Stimulated activated CD8-positive, alpha-beta memory T cell treated with anti-CD3 and anti-CD28 coated beads, Interleukin-15, amount 100 ng/mL, for 1 hour (primary cell): ENCODE measurements at places on chromosomes 5 and 9.

GRCh38 chr5:80229902-80230255 lies 26.0 kb downstream of the SERINC5 start:
- DNase-seq = no peak

GRCh38 chr9:106753155-106753671 lies 109.8 kb upstream of the ZNF462 start:
- DNase-seq = no peak

DNA sequence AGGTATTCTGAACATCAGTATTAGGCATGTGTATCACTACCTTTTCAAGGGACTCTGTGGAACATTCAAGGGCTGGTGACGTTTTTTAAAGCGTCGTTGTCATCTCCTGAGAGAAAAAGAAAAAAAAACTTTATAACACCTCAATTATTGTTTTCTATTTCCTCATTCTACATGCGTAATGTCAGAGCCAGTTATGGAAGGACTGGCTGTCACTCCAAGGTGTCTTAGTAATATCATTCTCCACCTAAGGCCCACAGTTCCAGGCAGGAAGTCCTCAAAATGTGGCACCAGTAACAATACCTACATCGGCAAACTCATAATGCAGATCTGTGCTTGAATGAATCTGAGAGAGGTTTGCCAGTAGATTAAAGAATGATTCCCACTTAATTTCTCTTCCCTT lies 210.2 kb downstream of the SAXO1 start:
- DNase-seq = no peak

DNA sequence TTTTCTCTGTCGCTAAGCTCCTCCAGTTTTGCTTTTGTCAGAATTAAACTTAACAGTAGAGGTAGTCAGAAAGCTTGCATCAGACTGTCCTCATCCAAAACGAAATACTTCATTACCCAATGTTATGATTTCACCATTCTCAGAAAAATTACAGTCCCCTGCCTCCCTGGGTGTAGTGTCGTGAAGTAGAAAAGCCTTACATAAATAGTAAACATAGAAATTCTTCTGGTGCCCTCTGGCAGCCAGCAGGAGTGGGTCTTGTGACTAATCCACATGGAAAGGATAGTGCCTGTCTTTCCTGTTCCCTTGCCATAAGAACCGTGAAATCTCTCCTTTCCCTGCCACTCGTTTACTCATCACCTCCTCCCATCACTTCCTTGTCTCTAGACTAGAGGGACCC lies 230.6 kb downstream of the GNA14 start:
- no peak for DNase-seq

DNA sequence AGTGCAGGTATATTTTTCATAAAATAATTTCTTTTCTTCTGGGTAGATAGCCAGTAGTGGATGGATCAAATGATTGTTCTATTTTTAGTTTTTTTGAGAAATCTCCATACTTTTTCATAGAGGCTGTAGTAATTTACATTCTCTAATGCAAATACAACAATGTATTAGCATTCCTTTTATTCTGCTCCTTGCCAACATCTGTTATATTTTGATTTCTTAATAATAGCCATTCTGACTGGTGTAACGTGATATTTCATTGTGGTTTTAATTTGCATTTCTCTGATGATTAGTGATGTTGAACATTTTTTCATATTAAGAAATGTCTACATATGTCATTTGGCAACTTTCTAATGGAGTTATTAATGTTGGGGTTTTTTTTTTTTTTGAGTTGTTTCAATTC lies 27.2 kb upstream of the SLC36A2 start:
- DNase-seq = no peak

DNA sequence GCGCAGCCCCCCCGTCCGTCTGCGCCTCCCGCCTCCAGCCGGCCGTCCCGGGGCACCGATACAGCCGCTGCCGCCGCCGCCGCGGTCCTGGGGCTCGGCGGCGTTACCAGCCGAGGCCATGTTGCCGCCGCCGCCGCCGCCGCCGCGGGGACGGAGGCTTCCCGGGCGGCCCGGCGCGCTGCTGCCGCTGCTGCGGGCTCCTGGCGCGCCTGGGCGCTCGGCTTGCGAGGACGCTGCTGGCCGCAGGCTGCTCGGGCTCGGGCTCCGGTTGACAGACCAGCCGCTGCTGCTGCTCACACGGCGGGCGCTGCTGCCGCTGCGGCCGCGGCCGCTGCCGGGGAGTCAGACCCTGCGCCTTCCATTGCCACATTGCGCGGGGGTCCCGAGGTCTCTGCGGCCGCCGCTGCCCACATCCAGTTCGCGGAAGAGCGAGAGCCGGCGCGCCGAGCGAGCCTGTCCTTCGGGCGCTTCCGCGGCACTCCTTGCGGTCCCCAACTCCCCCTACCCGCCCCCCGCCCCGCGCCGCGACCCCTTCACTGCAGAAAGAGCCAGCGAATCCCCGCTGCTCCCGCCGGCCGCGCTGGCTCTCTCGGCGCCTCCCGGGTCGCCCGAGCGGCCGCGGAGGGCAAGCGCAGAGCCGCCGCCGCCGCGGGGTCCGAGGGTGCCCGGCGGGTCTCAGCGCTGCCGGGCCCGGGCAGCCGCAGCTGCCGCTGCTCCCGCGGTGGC lies 8.4 kb downstream of the PTCH1 start:
- no peak for DNase-seq

DNA sequence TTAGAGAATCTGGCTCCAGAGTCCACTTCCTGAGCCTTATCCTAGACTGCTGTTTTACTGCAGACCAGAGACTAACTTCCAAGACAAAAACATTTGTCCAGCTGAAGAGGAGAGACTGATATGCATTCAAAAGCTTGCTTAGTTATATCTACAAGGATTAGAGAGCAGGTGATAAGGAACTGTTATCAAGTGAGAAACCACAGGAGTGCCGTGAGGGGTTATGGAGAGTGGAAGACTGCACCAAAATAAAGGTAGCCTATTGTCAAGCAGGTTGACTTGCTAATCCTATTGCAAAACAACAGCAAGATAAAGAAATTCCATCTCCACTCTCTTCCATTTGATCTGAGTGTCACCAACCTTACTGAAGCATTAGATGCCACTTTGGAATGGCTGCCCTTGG lies 139.1 kb downstream of the SCAMP1 start:
- DNase-seq = no peak

DNA sequence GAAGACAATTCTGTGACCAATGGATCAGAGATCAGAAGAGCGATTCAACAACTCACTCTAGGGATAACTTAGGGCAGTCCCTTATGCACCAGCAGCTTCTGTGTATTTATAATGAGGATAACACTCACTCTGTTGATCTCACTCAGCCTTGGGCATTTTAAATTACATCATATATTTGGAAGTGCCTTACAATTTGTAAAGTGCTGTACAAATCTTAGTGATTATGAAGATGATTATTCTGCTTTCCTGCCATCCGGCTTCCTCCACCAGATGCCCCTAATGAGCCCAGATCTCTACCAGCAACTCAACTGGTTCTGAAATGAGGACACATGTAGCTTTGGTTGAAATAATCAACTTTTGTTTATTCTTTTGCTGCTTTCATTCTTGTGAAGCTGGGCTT lies 105.3 kb downstream of the PCSK1 start:
- DNase-seq = no peak

DNA sequence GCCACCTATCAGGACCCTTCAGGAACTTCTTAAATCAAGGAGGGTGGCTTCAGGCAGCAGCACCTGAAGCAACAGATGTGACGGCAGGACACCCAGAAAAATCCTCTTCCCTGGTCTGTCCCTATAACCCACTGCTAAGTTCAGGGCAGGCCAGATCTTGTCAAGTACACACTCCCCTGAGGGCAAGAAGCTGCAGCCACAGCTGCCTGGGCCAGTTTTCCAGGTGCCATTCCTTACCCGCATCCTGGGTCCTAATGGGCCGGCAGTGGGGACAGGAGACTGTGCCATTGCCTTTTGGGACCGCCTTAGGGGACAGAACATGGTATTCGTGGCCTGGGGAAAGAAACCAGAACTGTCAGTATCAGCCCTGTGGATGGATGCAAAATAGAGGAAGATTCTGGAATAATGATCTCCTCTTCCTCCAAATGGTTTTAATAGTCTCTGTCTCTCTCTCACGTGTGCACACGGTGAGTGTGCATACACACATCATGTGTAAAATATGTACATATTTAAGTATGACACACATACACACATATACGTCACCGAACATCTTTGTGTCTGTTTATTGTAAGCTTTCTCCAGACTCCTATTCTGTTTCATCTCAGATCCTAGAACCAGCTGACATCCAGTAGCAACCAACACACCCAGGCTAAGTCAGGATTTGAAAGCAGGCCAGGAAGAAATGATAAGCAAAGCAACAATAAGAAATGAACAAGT lies 14.0 kb downstream of the ORM2 start:
- no peak for DNase-seq

DNA sequence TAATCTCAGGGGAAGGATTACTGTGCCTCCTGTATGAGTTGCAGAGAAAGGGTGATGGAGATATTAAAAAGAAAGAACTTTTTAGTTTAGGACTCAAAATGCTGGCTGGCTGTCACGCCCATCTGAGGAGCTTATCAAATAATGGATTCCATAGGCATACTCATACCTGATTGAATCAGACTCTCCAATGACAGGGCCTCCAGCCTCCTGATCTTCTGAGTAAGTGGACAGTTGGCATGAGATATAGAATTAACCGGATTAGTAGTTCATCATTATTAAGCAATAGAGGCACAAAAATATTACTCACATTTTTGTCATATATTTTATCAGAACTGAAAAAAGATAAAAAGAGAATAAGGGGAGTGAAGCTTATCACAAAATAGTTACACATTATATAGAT lies 157.0 kb upstream of the RASA1 start:
- DNase-seq = no peak

DNA sequence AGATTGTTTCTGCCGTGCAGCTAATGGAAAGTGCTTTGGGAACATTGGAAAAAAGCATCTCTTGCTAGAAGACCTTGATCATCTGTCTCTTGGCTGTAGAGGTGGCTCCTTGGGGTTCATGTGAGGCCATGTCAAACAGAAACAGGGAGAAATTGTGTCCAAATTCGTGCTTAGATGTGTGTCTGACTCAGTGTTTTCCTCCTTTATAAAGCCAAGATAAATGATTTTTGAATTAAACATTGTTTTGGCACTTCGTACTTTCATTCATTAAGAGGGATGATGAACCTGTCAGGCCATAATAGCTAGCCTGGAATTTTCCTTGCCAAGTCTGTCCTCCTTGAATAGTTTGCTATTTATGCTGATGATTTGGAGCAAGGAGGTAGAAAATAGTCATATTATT lies 143.8 kb downstream of the FBXL7 start:
- no peak for DNase-seq

DNA sequence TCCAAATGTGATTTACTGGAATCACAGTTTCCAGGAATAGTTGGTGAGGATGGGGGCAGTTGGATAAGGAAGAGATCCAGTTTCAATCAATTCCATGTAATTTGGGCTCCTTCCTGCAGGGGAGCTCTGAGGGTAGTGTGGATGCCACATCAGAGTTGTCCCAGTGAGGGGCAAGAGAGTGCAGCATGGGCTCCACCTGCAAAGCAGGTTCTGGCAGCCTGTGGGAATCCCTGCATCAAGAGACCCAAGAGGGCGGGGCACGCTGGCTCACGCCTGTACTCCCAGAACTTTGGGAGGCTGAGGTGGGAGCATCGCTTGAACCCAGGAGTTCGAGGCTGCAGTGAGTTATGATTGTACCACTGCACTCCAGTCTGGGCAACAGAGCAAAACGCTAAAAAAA lies 188.5 kb downstream of the CACNA1B start:
- no peak for DNase-seq

DNA sequence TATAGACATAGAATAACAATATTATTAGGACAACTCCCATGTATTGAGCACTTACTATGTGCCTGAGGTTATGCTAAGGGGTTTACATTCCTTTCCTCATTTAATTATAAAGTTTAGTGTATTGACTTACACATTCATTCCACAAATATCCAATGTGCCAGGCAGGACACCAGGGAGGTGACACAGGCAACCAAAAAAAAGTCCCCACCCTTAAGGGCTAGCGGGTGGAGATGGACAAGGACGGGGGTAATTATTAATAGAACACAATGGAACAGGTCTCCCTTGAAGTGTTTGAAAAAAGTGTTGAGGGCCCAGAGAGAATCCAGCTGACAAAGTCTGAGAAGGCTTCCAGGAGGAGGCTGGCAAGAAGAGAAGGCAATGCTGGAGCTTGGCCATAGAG lies 5.7 kb downstream of the TBC1D2 start:
- DNase-seq = no peak

- no peak for DNase-seq
Measured at GRCh38 chr9:109064963-109065702, 51.8 kb upstream of the CTNNAL1 start.

DNA sequence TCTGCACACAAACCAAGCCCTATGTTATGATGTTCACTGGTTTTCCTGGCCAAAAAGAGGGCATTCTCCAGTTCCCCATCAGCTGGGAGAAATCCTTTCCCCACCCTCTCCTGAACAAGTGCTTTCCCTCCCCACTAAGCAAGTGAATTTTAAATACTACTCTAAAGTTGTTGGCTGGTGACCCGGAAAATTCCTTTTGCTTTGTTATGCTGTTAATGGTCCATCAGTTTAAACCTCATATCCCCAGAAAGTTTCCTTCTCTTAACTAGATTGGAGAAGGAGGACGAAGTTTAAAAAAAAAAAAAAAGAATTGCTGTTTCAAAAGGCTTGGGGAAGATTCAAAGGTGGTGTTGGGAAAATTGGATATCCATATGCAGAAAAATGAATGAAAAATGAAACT lies 21.9 kb upstream of the SPRY4 start:
- DNase-seq = no peak

DNA sequence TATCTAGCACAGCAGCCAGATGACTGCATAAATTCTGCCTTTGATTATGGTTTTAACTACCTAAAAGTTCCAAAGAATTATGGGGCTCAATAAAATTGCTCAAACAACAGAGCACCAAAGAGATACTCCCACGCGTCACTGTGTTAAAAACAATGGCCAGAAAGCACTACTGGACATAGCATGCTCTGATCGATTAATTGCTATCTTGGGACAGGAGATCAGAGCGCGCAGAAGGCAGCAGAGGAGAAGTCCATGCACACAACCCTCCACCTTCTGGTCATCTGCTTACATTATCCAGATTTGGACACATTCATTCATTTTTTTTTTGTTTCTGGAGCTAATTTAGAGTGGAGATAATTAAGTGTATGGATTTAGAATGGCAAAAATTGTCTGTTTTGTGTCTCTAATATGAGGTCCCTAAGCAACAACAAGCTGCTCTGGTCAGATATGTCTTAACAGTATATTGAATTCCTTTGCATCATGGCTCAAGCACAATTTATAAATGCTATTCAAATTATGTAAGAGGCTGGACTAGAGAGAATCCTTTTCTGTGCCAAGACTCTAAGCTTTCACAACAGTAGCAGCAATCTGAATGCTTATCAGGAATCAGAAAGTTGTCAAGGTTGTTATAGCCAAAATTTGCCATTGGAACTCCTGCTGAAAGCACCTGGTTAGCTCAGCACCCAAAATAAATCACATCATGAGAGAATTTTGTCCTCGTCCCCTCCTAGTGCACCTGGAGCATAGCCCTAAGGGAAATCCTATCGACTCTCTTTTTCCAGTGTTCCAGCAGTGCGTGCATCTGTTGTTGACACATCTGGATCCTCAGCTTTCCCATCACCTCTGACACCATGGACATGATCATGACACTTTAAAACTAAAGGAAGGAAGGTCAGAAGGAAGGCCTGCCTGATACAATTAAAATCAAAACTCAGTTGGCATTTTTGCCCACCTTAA lies 98.6 kb upstream of the HMHB1 start:
- no peak for DNase-seq
